ENCODE measurements at places on chromosomes 2 and 18.

DNA sequence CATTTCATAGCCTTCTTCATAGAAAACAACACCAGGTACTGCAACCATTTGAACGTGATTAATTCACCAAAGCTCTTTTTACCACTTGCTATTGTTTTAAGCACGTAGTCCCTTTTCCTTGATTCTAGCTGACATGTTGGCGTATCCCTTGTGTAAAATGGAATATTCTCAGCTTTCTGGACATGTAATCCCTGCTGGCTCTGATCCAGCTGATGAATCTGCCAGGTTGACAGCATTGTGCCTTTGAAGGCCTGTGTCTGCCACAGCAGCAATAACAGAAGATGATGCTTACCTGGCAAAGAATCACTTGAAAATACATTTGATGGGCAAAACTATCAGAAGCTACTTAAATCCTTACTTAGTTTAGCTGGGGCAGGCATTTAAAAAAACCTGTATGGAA, 81.0 kb upstream of the CCDC150 start:
- DNase-seq: no peak

- DNase-seq: no peak
Observed at GRCh38 chr2:120415728-120416509, 70.0 kb downstream of the INHBB start.

DNA sequence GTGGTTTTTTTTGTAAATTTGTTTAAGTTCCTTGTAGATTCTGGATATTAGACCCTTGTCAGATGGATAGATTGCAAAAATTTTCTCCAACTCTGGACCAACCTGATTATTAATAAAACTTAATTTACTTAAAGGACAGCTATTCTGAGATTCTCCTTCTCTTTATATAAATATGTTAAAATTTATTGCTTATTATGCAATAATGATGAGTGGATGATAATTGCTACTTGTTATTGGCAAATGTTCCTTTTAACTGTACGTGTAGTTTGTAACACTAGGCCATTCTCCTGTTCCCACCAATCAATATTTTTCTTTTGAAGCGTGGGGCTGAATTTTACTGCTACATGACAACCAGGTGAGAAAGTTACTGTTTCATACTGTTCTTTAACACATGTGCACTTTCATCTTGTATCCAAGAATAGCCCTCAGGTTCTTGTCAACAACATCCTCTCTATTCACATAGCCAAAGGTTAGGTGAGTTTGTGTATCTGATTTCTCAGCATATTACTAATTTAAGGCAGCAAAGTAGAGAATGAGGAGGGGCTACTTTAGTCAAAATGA, 16.6 kb upstream of the STK17B start:
- no peak for DNase-seq

DNA sequence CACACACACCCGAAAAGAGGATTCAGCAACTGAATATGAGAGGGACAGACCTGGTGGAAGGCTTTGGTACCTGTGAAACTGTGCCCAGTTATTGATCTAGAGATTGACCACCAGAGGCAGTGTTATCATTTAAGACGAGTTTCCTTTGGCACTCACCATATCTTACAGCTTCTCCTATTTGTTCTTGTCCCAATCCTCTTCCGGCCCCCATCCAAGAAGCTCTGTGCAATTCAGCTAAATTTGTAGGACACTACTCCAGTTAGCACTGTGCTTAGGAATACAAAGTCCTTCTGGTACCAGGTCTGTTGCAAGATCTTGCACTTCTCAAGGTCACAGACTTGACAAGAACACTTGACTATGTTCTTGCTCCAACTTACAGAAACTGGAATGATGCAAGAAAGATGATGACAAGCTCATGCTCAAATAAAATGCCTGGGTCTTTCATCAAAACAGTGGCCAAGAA, 177.7 kb downstream of the TMEM247 start:
- no peak for DNase-seq

DNA sequence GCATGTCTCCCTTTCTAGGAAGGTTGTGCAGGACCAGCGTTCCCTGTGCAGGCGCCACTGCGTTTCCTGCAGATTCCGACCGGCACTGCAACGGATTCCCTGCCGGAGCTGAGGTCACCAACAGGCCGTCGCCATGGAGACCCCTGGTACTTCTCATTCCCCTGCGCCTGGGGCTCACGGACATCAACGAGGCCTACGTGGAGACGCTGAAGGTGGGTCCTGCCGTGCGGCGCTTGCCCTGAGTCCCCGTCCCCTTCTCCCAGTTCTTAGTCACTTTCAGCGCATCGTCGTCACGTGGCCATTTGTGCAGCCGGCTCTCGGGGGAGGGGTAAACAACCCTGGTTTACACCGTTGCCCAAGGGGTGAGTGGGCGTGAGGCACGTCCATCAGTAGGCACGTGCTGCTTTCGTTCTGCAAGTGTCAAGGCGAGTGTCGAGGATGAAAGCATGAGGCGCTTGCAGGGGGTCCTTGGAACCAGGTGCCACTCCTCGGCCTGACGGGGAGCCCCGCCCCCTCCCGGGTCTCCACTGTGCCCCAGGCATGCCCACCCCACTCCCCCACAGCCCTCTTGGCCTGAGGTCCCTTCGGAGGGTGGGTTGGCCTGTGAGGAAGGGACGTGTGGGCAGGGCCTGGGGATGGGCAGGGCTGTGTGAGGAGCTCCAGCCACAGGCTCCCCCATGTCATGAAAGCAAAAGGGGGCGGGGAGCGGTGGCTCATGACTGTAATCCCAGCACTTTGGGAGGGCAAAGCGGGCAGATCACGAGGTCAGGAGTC, 19.8 kb downstream of the DTYMK start:
- DNase-seq: no peak

- DNase-seq: no peak
Observed at GRCh38 chr18:63312019-63312409, 7.6 kb downstream of the BCL2 start.

GRCh38 chr2:209113026-209113425, 310.8 kb upstream of the MAP2 start:
- DNase-seq: no peak

GRCh38 chr2:48414980-48415835, 114.7 kb upstream of the STON1 start:
- no peak for DNase-seq

- DNase-seq: no peak
Observed at GRCh38 chr2:21303876-21304275, 180.1 kb downstream of the TDRD15 start.

GRCh38 chr2:119495948-119496347, 28.3 kb downstream of the SCTR start:
- DNase-seq: no peak

GRCh38 chr2:145304501-145304900, 784.6 kb upstream of the ZEB2 start:
- DNase-seq: no peak

DNA sequence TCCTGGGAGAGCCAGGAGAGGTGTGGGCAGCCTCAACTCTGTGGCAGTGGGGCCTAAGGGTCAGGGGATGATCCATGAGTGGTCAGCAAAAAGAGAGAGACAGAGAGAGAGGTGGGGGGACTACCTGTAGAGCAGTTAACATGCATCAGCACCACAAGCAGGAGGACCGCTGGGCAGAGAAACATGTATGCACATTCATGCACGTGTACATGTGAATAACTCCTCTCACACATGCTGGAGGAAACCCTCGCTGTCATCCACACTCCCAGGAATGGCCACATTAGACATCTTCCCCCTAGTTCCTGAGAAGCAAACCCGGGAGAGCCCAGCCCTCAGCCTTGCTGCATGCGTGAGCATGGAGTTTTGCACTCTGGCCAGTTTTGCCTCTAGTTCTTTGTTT, 166.1 kb downstream of the SMAD7 start:
- DNase-seq: no peak

GRCh38 chr18:56214706-56215105, 423.7 kb downstream of the TXNL1 start:
- DNase-seq: no peak

DNA sequence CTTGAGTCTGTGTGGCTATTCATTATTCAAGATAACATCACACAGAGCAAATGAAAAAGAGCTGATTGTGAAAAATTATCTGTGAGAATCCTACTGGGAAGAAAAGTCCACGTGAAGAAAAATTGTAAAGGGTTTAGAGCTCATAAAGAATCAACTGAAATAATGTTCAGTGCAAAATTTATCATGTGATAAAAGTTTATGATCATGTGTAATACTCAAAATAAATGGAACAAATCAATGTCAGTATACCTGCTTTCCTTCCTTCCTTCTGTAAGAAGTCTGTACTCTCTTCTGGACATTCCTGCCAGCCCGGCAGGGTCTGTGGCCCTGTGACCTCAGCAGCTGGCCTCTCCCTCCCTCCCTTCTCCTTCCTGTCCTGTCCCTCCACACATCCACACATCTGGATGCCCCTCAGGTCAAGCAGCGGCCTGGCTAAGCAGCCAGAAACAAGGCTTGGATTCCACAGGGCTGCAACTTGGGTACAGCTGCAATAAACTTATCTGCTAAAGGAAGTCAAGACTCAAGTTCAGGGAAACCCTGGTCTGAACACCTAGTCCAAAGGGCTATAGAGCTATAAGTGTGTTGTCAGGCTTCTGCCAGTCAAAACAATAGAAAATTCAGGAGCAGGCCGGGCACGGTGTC, 172.1 kb downstream of the MREG start:
- no peak for DNase-seq

DNA sequence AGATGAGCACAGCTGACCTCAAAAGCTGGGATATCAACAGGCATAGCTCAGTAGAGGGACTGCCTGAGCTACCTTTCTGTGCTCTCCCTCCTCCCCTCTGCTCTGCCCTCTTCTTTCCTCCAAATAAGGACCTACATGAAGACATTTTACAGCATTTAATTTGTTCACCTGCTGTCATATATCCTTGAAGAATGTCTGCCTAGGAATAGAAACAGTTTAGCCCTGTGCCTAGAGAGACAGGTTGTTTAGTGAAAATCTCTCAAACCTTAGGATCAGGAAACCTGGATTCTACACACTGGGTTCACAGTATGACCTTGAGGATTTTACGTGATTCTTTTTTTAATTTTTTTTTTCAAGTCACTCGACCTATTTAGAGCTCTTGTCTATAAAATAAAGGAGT, 213.0 kb upstream of the SETBP1 start:
- DNase-seq: no peak

- no peak for DNase-seq
Observed at GRCh38 chr2:111946294-111947114, 48.1 kb downstream of the MERTK start.

Measured in NCI-H187 treated with DMSO at 0.1 percent for 48 hours (cell line).